SHP77 treated with DMSO at 0.1 percent for 48 hours (cell line): ENCODE measurements at places on chromosomes 2 and 18.

DNA sequence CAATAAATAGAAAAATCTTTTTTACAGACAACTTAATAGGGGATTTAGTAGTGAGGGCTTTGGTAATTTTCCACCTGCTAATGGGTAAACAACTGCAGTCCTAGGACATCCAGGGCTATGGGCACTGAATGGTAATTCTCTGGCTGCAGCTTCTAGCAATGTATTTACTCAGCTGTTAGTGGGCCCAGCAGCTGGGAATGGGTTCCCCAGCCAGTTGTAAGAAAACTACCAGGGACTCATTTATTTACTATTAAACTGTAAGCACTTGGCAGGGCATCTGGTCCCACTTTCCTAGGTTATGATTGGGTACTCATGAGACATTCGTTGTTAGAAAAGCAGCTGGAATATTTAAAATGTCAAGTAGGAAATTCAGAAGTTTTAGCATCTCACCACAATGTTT lies 363.8 kb upstream of the TRIB2 start:
- peak; percentile 100 for DNase-seq

DNA sequence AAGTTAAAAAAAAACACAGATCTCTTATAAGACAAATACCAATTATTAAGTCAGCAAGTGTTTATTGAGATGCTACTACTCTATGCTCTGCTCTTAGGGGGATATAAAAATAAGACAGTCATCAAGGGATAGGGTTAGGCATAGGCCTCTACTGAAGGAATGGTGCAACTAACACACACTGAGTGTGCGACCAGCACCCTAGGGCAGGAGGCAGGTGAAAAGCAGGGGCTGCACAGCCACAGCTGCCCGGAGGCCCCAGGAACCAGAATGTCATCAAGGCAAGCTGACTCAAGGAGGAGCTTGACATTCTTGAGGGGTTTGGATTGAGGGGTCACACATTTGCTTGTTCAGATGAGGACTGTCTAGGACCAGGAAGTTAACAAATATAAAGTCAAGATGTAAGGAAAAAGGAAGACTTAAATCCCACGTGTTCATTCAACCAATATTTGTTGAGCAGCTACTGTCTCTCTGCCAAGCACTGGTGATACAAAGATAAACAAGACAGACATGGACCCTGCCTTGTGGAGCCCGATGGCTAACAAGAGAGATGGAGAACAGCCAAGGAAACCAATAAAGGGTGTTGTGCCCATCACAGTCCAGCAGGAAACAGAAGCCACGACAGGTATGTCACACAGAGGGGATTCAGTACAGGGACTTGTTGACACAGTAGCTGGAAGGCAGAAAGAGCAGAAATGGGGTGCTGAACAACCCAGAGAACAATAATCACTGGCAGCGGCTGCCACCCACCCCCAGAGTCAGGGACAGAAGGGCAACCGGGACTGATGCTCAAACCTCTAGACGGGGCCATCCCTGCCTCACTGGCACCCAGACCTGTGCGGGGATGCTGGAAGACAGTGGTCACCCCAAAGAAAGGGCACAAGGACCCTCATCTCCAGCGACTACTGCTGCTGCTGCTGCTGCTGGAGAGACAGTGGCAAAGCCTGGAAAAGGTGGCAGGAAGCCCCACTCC lies 45.8 kb upstream of the MAL start:
- DNase-seq = no peak

DNA sequence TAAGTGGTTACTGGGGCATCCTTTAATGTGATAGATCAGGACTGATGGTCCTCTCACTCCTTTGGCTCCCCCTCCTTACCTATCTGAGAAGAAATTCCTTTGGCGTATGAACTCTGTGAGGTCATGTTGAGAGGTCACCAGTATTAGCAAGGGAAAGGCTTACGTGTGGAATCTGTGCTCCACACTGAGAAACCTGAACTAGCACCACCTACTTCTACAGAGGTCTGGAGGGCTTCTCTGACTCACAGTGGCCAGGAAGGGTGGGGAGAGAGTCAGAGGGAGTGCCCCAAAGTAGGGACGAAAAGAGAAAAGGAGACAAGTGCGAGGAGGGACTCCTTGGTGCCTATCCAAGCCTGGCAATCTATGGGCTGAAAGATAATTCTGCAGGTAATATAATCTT lies 348.6 kb downstream of the TNS1 start:
- no peak for DNase-seq

GRCh38 chr2:180450841-180451240 lies 443.7 kb upstream of the CWC22 start:
- no peak for DNase-seq

DNA sequence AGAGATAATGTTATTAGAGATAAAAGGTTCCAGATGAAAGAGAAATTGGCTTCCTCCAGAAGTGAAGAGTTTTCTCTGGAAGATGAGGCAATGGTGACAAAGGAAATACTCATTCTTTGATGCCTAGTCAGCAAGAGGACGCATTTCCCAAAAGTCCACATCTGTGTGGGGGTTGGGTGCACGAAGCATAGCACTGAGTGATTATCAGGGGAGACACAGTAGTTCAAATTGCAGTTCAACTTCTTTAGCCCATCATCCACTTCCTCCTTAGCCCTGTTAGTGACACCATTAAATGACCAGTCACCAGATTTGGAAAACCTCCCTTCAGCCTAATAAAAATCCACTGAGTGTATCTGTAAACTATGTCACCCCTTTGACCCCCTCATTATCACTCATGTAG lies 80.9 kb upstream of the PHLPP1 start:
- DNase-seq = no peak

- no peak for DNase-seq
Measured at GRCh38 chr18:56202678-56203077, 435.7 kb downstream of the TXNL1 start.

DNA sequence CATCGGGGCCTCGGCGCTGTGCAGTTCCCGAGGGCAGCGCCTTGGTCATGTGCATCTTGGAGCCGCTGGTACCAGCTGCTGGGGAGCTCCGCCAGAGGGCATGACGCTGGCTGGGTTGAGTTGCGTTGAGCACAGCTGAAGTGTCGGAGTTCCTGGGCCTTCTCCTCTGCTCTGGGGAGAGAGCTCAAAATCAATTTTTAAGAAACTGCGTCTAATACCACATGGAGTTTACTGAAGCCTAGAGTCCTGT lies 48.7 kb downstream of the GREB1 start:
- DNase-seq = no peak

GRCh38 chr2:99159594-99159993 lies 4.8 kb downstream of the LIPT1 start:
- no peak for DNase-seq

- DNase-seq = peak; percentile 61
Measured at GRCh38 chr18:34977838-34978532, 63.2 kb upstream of the MAPRE2 start.

- no peak for DNase-seq
Measured at GRCh38 chr18:75962036-75962572, 532.9 kb downstream of the ZNF516 start.

GRCh38 chr2:148501545-148501944 lies 143.0 kb upstream of the EPC2 start:
- DNase-seq = no peak

- peak; percentile 74 for DNase-seq
Measured at GRCh38 chr2:205878999-205879762, 196.9 kb downstream of the NRP2 start.

DNA sequence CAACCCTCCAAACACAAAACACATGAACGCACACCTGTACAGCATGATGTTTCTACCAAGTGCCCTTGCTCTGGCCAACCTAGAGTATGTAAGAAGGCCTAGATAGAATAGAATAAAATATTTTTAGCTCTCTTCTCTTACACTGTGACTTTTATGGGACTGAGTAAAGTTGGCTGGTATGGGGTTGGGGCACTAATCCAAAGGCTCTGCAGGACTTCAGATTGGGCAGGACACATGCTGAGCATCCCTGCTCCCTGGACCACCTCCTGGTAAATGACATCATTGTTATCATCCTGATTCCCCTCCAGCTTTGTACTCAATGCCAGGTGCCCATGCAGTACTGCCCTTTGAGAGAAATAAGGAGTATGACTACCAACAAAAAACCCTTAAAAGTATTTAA lies 322.2 kb downstream of the SLC8A1 start:
- no peak for DNase-seq

- no peak for DNase-seq
Measured at GRCh38 chr2:74464406-74464805, 776 bp downstream of the MOGS start.

GRCh38 chr2:55049821-55050099 lies 491 bp downstream of the RTN4 start:
- DNase-seq = no peak

DNA sequence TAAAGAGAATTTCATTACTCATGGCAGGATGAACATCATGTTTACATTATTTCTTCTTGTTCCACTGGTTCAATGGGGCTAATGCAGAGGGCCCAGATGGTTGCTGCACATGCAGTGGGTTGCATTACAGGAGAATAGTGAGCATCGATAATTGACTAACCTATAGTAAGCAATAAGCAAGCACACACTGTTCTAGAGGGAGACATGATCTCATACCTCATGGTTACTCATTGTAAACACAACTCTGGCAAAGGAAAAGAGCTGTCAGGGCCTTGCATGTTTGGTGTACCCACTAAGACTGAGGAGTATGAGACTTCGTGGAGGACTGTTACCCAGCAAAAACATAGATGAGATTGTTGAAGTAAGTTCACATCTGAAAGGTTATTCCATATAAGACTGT lies 885.6 kb upstream of the VRK2 start:
- peak; percentile 60 for DNase-seq

DNA sequence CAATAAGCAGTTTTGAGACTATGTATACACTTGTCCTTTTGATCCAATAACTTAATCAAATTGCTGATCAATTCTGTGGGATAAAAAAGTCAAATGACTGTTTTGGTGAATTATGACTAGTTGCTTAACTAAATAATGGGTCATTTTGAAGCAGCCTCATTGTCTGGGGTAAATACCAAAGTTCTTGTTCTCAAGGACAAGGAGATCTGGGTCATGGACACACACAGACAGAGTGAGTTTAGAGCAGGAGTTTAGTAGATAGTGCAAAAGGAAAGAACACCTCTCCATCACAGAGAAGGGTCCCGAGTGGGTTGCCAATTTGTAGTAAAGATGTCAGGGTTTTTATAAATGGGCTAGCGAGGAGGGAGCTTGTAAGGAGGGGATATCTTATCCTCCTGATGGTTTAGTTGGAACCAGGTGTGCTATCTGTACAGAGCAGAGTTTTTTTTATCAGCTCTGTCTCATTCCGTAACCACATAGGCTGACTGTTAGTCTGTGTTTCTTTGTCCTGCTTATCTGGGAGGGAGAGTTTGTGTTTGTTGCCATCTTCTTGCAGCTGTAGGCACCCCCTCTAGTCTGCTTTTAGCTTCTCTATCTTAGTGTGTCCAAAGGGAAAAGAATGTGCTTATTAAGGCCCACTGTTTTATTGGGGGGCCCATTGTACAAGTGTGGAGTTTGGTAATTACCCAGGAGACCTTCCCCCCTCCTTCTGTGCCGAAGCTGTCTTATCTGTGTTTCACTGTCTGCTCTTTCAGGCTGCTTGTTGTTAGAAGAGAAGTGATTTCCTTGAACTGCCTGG lies 48.7 kb upstream of the C1GALT1C1L start:
- no peak for DNase-seq

DNA sequence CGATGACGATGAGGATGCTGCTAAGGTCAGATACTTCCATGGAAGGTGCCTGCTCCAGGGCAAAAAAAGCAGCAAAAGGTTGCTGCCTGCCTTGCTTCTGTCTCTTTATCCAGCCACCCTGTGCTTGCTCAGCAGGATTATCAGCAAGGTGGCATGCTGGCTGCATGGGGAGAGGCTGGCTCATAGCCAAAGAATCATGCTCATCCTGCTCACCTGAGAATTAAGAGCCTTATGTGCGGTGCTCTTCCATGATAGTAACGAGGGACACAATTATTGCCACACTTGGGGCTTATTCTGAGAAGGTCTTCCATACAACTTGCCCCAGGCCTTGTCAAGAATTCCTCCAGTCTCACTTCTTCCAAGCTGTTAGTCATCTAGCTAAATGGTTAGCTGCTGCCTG lies 60.4 kb upstream of the SEC11C start:
- peak; percentile 61 for DNase-seq

DNA sequence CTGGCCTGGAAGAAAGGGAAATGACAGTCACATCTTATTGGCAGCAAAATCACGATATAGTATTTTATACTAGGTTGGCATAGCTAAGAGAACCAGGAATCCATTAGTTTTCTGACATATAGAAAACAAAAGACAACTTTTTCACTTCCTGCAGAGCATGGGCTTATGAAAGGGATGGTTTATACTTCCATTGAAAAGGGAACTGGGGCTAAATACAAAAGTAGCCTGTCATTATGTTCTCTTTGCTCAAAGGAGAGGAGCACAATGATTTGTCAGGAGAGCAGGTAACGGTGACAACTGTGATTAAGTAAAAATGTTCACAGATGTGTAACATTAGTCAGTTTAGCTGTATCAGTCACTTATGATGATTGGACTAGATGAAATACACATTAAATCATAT lies 46.4 kb downstream of the SLC25A12 start:
- DNase-seq = no peak

GRCh38 chr2:182359027-182359989 lies 67.5 kb downstream of the PDE1A start:
- DNase-seq = no peak

DNA sequence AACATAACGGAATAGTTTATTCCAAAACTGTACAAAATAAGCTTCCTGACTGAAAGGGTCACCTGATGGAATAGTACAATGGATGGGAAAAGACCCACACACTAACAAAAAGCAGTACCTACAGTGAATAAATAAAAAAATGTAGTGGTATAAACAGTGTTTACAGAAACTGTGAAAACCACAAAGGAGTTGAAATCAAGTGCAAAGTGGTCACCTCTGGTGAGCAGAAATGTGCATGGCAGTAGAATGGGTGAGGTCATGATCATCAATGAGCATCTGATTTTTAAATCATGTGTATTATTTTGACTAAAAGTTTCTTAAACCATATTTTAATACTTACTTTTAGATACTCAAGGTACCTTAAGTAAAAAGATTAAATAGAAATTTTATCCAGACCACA lies 11.4 kb downstream of the WDSUB1 start:
- no peak for DNase-seq

GRCh38 chr2:73285159-73285739 lies 971 bp upstream of the FBXO41 start:
- no peak for DNase-seq

DNA sequence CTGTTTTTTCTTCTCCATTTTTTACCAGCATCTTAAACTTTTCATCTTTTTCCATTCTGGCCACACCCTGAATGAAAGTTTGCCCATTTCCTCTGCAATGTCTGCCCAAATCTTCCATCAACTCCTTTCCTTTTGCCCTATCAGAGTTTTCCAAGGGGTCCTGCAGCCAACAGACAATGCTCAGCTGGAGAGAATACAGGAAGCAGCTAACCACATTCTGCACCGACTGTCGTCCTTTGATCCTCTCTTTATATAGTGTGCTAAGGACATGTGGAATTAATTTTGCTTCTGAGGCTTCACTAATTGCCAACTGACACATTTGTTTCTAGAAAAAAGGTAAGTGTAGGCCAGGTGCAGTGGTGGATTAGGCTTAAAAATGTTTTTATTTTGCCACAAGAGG lies 50.5 kb upstream of the DLX2 start:
- DNase-seq = no peak

DNA sequence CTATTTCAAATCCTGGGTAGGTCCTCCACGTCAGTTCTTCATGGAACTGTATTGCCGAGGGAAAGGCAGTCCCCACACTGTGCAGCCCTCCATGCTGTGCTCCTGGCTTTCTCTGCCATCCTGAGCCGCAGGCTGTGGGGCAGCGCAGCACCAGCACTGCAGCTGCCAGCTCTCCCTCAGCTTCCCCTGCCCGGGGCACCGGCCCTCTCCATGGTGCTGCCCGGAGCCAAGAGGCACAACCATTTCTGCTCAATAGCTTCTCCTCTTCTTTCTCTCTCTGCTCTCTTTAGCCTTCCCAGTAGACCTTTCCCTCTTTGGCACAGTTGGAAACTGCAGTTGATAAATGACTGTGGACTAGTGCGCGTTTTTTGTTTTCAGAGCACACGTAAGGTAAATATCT lies 12.1 kb downstream of the ANKRD23 start:
- no peak for DNase-seq
